ENCODE measurements at places on chromosomes 12 and 14.

- no peak for DNase-seq
Observed at GRCh38 chr12:40325349-40325960, 100.7 kb downstream of the LRRK2 start.

DNA sequence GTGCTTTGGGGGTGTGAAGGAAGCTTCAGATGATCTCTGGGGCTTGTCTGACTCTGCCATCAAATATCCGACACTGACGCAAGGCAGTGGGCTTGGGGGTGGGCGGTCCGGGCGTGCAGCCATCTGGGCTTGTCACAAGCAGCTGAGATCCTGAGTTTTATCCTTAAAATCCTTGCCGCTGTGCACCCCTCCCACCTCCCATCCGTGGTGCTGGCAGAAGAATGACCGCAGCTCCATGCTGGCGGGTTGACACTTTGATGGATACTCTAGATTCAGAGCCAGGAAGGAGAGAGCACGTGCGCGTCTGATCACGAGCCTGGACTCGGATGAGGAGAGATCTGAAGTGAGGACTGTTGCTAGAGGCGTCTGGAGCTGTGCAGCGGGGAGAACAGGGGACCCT, 3.0 kb downstream of the ZFYVE21 start:
- no peak for DNase-seq

DNA sequence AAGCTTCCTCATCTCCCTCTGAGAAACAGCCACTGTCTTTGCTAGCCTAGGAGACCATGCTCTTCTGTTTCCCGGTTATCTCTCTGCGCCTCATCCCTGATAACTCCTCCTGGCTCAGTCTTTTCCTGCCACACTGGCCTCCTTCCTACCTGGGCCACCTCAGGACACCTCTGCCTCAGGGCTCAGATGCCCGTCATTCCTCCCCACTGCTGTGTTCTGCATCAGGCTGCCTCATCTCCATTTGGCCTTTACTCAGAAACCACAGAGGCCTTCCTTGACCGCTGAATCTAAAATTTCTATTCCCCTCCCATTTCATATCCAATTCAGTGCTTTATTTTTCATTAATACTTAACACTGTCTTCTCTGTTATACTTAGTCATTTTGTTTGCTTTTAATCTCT, 311.0 kb upstream of the RGS6 start:
- no peak for DNase-seq

DNA sequence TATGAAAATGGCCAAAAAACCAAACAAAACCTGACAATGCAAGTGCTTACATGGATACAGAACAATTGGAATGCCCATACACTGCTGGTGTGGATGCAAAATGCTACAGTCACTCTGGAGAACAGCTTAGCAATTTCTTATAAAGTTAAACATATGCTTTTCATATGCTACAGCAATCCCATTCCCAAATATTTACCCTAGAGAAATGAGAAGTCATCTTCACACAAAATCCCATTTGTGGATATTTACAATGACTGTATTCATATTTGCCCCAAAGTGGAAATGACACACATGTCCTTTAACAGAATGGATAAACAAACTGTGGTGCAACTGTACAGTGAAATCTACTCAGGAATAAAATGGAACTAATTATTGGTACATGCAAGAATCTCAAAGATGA, 20.4 kb downstream of the SAV1 start:
- no peak for DNase-seq

DNA sequence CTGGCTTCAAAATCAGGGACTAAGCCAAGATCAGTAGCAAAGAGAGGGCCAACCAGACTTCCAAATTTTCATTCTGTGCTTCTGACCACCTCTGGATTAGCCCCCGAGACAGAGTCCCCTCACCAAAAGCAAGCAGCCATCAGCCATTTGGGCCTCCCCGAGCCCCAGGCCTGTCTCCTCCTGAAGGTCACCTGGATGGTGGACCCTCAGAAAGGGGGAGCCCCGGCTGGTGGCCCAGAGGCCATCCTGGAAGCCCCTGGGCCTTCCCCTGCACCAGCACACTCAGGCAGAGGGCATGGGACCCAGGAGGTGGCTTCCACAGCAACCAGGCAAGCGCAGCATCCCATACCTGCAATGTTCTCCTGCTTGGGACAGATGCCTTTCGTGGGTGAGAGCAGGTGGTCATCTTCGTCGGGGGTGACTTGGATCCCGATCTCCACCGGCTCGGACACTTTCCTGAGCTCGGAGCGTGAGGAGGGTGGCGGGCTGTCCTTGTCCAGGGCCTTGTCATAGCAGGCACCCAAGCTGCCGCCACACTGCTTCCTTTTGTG, 14.8 kb downstream of the BCL11B start:
- DNase-seq, result no peak

GRCh38 chr12:12482959-12483358, 79.7 kb downstream of the DUSP16 start:
- no peak for DNase-seq

DNA sequence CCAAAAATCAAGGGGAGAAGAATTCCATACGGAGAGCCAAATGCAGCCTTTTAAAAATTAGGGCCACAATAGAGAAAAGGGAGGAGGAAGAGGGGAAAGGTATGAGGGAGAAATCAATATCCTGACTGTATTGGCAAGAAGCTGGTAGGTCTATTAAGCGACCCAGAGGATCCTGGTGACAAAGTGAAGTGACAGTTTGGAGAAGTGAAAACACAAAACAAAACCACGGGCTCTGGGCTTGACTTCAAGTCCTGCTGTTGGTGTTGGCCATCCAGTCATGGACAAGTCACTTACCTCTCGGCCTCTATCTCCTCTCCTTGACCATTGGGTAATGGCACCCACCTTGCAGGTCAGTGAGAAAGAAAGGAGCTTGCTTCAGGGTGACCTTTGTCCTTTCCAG, 47.0 kb upstream of the KCNA5 start:
- no peak for DNase-seq

- DNase-seq, result no peak
Observed at GRCh38 chr12:210277-211141, 3.4 kb downstream of the SLC6A12 start.

GRCh38 chr14:49926803-49927202, 33.9 kb downstream of the ARF6 start:
- DNase-seq, result no peak

- no peak for DNase-seq
Observed at GRCh38 chr14:65926935-65927700, 514.6 kb downstream of the FUT8 start.

DNA sequence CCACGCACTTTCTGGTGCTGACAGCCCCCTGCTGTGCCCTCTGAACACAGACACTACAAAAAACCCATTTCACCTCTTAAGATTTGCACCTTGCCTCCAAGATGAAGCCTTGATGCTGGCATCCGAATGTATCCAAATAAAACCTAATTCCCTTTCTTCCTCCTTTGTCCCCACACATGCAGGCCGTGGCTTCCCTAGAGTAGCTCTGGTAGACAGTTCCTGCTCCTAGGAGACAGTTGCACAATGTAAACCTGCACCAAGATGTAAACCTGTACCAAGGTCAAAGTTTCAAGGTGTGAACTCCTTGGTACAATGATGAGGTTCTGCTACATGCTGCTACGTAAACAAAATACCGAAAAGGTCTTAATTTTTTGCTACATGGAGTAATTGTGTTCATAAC, 625 bp upstream of the ABHD12B start:
- DNase-seq, result no peak

DNA sequence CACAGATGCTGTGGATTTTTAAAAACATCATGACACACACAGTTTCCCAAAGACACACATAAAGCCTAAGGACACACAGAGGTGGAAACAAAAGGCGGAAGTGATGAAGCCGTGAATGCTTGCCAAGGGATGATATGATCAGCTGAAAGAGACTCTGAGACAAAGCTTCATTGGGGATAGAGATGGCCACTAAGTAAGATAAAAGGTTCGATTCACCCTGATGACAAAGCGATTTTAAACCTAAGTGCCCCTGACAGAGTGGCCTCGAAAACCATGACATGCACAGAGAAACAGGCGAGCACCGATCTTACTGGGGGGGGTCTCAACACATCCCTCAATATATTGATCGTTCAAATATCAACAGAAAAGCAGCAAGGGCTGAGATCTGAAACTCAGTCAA, 20.3 kb upstream of the EIF5 start:
- DNase-seq, result no peak

DNA sequence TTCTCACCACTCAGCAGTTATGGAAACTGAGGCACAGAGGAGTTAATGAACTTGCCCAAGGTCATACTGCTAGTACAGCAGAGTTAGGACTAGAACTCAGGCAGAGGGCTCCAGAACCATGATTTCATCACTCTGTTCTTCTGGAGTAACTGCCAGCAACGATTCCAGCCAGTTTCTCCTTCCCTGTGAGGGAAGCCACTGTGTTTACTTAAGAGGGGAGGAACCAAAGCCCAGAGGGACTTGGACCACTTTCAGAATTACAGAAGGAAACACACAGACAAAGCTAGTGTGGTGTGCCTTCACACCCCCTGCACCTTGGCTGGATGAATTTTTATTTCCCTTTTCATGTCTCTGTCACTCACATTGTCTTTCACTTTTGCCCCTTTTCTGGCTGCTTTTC, 398.2 kb downstream of the DPF3 start:
- DNase-seq, result no peak

DNA sequence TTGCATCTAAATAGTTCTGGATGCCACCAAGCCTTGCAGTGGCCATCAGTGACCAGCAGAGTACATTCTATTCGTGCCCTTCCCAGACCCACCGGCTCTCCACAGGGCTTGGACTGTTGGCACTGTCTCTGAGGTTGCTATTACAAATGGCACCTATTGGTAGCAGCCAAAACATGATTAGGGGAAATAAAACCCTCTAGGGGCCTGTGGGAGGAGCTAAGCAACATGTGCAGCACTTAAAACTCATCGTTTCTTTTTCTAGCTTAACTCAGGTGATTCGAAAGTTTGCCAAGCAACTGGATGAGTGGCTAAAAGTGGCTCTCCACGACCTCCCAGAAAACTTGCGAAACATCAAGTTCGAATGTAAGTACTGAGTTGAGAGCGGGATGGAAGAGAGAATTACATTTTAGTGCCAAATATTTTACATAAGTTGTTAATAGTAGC, 65.4 kb upstream of the RIC8B start:
- DNase-seq, result no peak

DNA sequence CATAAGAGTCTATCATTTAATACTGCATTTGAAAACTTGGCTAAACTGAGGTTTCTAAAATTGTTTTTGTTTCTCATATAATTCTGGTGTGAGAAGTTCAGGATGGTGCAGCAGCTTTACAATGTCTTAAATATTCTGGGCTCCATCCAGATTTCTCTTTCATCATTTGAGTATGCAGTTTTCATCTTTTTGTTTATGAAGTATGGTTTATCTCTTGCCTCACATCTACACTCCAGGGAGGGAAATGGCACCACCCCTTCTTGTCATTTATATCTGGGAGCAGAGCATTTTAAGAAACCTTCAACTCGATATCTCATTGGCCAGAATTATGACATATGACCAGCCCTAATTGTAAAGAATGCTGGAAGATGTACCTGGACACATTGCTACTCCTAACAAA, 24.3 kb downstream of the GEMIN2 start:
- no peak for DNase-seq

GRCh38 chr12:24152270-24152669, 202.8 kb upstream of the SOX5 start:
- DNase-seq, result no peak

GRCh38 chr12:91178139-91178561, 4.5 kb downstream of the DCN start:
- no peak for DNase-seq

DNA sequence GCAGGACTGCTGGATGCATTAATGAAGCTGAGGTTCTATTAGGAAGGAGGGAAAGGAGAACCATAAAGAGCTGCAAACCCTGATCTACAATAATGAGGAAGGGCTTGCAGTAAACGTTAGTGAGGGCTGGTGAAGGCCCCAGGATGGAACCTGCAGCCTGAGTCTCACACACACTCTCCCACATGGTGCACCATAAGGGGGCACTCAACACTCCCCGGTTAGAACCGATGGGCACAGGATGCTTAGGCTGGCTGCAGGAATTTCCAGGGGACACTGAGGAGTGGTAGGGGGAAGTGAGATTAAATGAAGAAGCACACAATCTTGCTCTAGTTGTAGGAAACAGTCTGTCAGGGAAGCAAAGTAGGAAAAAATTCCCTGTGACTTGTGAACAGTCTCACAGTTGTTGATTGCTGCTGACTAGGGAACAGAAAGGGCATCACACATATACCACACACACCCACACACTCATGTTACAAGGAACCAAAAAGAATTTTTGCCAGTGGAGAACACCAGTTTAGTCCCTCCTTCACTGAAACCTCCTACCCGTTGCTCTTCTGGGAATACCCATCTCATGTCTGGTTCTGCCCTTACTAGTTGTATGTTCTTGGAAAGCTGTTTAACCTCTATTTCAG, 56.2 kb upstream of the FERMT2 start:
- no peak for DNase-seq

DNA sequence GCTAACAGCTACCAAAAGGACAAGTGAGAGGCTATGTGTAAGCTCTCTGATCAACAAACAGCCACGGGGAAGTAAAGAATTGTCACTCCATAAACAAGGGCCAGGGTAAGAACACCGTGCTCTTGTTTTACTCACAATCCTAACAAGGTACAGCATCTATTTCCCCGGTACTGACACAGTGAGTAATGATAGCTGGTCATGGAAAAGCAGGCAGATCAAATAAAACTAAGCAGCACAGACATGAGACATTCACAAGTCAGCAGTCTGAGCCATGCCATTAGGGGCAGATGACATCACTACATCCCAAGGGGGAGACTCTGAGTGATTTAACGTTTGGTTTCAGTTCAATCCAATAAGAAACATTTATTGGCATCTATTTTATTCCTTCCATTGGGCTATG, 54.4 kb downstream of the ARL6IP4 start:
- no peak for DNase-seq

GRCh38 chr14:103713304-103714062, 1.8 kb downstream of the XRCC3 start:
- DNase-seq, result no peak

GRCh38 chr12:77372026-77372425, 306.7 kb upstream of the E2F7 start:
- DNase-seq, result no peak

GRCh38 chr12:123270214-123271000, 1.2 kb downstream of the CDK2AP1 start:
- DNase-seq, result no peak

DNA sequence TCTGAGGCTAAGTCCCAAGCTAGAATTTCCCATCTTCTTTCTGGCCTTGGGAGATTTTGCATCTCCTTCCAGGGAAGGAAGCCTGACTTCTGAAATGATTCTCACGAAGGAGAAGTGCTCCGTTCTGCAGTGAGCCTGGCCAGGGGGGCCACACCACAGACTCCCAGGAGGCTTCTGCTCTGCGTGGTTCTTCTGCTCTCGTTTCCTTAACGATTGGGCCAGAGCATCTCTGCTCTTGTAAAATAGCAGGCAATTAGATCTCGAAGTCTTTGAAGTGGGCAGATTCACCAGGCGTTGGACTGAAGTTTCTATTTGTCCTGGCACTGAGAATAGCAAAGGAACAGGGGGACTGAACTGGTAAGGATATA, 6.7 kb upstream of the BATF start:
- DNase-seq, result no peak

DNA sequence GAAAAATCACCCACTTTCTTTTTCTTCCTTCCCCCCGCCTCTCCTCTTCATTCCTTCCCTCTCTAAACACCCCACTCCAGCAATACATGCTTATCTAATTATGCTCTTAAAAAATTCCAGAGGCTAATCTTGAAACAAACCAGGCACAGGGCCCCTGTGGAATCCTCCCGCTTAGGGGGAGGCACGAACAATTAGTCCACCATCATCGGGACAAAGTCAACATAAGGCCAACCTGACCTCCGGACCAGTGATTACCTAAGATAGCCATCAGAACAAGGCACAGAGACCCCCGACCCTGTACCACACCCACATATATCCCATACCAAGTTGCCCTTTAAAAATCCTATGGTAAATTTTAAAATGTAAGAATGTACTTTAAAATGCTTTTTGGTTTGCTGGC, 47.1 kb downstream of the KIF21A start:
- no peak for DNase-seq
